A549 treated with dexamethasone at 1 μM for 4 hours (cell line): ENCODE measurements at places on chromosomes 12 and 14. TPM values are rescaled to one million over a fixed set of nuclear protein-coding genes. Genes with fewer than 3 reads are reported as not detected.

Gene SAMD15
- 1.7 to 2.6 TPM (median 2.2 TPM) in 5 replicates for total RNA-seq

Gene AQP2
- total RNA-seq, result not detected in 5 replicates

Gene LHX5
- 0.05 to 0.08 TPM (median 0.06 TPM) in 3 of 5 replicates, not detected in the others for total RNA-seq

Gene BATF
- not detected in 5 replicates for total RNA-seq

Gene TRMT61A
- total RNA-seq, result 18.3 to 27.2 TPM (median 24.7 TPM) in 5 replicates

Gene CCDC177
- total RNA-seq, result 0.04 to 0.07 TPM (median 0.05 TPM) in 4 of 5 replicates, not detected in the other
